ENCODE measurements at places on chromosomes 5 and 9.

DNA sequence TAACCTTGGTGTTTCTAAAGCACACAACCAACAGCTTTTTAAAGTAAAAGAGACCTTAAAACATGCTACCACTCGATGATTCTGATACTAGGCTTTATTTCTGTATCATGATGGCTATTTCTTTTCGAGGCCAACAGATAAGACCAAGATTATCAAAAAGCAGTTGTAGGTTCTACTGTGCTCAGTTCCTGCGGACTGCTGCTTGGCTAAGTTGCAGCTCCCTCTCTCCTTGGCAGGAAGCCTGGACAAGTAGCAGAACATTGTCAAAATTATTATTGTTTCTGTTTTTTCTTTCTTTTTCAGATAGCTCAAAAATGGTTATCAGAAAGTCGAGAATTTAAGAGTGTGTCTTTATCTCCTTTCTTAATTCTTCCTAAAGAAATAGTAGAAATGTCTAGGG is 607.6 kb downstream of the PTPRD start:
- no peak for DNase-seq

GRCh38 chr9:104256031-104256695 is 162.1 kb downstream of the SMC2 start:
- DNase-seq, result no peak

DNA sequence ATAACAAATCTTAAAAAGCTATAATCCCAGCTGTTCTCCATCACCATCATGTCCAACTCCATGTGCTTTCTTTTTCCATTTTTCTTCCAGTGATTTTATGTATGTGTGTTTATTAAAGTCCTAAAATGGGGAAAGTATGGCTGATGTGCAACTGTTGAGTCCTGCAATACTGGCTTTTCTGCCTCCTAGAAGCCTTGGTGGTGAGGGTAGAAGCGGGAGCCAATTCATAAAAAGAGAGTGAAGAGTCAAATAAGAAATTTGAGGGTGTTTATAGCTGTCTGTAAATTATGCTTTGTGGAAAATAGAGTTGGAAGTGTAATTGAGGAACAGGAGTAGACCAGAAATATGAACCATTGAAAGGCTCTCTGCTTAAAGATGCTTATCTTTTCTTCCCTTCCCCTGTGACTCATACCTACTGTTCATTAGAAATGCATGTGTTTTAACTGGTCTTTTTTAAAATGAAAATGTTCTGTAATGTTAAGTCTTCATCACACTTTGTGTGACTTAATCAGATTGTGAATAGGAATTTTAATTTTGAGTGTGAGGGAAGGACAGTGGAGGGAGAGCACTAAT is 80.1 kb downstream of the ZCCHC7 start:
- DNase-seq, result no peak

DNA sequence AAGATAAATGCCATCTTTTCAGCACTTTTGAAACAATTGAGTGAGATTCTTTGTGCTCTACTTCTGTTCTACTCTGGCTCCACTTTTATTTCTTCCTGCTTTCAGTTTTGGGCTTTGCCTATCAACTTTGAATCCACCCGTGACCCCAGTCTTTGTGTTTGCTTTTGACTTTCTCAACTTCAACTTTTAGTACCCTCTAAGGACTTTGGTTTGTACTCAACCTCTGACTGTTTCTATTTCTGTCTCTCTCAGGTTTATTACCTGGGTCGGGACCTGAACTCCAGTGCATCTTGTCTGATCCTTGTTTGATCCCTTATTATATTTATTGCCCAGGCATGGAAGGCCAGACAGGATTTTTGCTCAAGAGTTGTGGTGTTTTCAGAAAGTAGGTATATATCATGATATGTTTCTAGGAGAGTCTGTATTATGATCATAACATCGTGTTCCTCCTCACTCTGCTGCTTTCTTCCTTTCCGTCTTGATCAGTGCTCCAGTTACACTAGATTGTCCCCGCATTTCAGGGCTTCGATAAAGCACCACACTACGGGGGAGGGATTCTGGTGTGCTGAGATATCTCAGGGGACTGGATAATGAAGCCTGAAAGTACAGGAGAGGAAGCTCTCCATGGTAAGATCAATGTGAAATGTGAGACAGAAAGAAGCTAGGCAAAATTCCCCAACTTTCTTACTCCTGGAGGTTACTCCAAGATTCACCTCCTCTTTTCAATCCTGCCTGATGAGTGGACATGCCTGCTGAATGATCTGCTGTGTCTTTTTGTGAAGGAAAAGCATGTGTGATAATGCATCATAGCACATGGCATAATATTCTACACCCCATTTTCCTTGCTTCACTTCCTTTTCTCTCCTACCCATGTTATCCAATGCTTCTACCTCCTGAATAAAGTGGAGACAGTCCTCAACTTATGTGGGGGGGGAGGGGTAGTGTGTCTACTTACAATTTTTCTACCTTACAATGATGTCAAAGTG is 155.5 kb upstream of the GRIN3A start:
- DNase-seq, result no peak

DNA sequence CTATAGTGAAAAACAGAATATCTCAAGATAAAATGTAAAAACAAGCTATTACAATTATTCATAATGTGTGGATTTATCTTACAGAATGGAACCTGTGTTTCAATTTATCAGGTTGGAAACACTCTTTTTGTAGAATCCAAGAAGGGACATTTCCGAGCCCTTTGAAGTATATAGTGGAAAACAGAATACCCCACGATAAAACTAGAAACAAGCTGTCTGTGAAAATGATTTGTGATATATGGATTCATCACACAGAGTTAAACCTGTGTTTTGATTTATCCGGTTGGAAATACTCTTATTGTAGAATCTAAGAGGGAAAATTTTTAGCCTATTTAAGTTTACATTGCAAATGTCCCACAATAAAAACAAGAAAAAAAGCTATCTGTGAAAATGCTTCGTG is 388.2 kb downstream of the PRDM9 start:
- DNase-seq, result no peak

DNA sequence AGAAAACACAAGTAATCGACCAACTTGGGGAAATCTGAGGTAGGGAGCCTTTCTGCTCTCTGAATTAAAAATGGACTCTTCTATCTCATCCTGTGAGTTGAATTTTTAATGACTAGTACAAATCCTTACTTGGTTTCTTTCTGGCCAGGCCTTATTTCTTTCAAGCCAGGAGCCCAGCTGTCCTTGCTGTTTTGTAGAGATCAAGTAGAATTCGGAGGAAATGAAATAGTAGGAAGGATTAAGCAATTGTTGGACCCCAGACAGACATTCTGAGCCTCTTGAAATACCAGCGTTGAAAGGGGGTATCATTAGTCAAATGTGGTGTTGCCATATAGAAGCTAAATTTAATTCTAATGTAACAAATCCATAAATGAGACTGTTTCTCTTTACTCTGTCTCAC is 53.7 kb upstream of the SMIM15 start:
- no peak for DNase-seq

DNA sequence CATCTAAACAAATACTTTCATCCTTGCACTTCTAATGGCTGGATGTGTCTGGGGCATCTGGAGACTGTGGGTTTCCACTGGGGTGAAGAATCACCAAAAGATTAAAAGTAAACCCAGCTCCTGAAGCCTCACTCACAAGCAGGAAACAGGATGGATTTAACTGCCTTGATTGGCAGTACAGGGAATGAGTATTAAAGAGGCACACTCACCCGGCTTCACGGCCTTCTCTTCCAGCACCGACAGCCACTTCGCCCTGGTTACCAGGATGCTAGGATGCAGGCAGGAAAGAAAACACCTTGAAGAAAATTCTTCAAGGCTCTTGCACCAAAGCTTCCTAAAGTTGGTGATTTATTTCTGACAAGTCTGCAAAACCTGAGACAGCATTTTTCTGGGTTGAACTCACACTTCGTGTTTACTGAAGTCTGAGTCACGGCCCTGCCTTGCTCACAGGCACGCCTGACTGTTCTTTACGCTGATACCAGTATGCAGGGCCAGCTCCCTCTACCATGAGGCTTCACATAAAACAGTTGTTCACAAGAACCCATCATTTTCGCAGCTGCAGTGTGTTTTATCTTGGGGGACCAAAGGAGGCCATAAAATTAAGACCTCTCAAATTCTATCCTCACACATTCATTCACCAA is 56.5 kb upstream of the ZNF354A start:
- no peak for DNase-seq

GRCh38 chr5:118042076-118042475 is 946.3 kb downstream of the DTWD2 start:
- no peak for DNase-seq

GRCh38 chr9:135448663-135449100 is 30.9 kb upstream of the PPP1R26 start:
- no peak for DNase-seq

DNA sequence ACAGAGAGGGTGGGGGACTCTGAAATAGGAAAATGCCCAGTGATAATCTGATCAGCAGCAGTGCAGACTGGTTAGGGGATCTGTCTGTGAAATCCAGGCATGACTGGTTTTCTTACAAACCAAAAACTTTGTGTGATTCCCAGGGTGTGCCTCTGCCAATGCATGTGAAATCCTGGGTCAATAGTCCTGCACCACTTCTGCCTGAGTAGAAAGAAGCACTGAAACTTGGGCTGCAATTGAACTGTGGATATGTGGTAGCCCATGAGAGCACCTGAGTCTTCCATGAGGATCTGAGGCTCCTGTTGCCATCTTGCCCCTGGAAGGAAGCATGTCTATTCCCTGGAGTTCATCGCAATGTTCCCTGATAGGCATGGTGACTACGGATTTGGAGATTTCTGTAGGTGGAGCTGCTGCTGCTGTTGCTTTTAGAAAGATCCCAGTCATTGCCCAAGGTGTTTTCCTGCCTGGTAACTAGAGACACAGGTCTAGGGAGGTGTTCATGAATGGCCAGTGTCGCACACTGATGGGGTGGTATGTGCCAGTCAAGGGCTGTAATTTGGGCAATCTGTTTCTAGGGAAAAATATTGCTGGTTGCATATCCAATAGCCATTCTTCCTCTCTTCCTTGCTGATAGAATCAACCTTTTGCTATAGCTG is 146.7 kb downstream of the CARTPT start:
- DNase-seq, result no peak

DNA sequence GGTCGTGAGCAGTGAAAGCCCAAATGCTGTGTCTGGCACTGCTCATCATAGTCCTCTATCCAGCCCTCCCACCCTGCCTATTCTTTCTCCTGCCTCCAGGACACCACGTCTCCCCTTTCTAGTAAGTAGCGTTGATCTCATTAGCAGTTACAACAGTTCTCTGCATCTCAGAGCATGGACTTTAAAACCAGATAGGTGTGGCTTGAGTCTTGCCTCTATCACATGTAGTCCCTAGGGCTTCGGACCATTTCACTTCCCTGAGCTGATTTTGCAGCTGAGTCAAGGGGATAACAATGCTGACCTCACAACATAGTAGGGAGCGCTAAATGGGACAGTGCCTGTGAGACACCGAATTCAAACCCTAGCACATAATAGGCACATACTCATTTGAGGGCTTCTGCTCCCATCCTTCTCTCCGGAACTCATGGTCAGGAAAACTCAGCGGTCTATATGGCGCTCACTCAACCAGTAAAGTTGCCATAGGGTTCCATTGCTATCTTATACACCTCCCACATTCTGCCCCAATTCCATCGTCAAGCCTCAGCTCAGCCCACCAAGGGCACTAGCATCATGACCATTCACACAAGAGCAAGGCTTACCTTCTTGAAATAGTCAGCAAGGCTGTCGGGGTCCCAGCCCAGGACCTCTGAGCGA is 515 bp downstream of the LCP2 start:
- no peak for DNase-seq

DNA sequence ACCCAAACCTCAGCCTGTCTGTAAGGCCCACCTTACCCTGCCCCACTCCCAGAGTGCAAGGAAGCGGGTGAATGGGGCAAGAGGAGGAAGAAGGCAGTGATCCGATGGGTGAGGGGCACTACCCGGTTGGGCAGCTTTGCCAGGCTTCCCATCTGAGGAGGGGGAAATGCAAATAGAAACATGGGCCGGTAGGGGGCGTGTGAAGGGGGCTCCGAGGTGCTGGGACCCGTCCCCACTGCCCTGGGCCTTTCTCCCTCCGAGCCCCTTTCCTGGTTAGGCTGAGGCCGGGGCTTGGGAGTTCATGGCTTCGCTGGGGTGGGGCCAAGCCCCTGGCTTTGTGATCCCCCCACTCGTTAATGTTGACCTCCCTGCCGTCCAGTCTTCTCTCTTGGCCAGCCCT is 23.6 kb upstream of the MYORG start:
- no peak for DNase-seq
